ENCODE measurements at places on chromosomes 12 and 14. TPM values are rescaled to one million over a fixed set of nuclear protein-coding genes. Genes with fewer than 3 reads are reported as not detected.

GRCh38 chr12:123761841-123762714 is at the start of gene DNAH10:
DNAH10 (plus strand) TSS chr12:123762301; CDS start chr12:123762337, 36 bp downstream.
- peaks cover 17% of the 10 kb centered on the region for H3K27me3 ChIP-seq
- DNase-seq = peak; percentile 23
- no peak within 1 kb of the TSS for H3K27ac ChIP-seq
- H3K4me3 ChIP-seq = peak within 1 kb of the TSS; percentile 55
- H3K36me3 ChIP-seq = no peaks in the 10 kb centered on the region
- H3K4me1 ChIP-seq = peaks cover 10% of the 10 kb centered on the region

- H3K27ac ChIP-seq = no peak overlapping the region
- no peak for DNase-seq
- no peaks in the 10 kb centered on the region for H3K4me1 ChIP-seq
- no peaks in the 10 kb centered on the region for H3K27me3 ChIP-seq
- no peak overlapping the region for H3K4me3 ChIP-seq
These were observed 115.0 kb upstream of the RPH3A start for GRCh38 chr12:112676507-112676906.

DNA sequence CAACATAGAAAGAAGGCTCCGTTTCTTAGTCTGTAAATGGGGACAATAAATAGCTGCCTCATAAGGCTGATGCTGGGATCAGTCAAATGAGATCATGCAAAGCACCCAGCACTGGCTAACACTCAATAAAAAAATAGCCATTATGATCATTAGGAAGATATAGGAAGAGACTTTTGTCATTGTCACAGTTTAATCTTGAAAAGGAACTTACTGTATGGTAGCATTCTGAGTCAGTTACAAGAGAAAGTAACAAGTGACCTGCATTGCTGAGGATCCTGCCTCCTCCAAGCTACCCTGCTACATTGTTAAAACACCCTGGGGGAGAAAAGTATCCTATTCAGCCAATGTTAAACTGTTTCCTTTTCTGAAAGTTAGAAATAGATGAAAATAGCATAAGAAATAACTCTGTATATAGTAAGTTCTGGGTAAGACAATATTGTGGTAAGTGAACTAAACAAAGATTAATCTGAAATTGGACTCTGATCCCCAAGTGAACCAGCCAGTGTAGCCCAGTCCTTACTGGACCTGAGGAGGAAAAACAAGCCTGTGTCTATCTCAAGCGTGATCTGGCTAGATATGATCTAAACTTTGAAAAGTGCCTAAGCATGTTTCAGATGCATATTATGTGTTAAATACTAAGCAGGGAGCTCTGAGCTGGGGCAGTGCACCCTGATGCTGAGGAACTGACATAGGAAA is 3.6 kb upstream of the NUDT4 start:
- H3K27me3 ChIP-seq = no peaks in the 10 kb centered on the region
- peaks cover 11% of the 10 kb centered on the region for H3K4me1 ChIP-seq
- no peak overlapping the region for H3K27ac ChIP-seq
- no peak overlapping the region for H3K4me3 ChIP-seq
- DNase-seq = no peak
- H3K36me3 ChIP-seq = no peaks in the 10 kb centered on the region

POTEM gene
- not detected for total RNA-seq
